ENCODE measurements at places on chromosomes 5 and 9. TPM values are rescaled to one million over a fixed set of nuclear protein-coding genes. Genes with fewer than 3 reads are reported as not detected.

DNA sequence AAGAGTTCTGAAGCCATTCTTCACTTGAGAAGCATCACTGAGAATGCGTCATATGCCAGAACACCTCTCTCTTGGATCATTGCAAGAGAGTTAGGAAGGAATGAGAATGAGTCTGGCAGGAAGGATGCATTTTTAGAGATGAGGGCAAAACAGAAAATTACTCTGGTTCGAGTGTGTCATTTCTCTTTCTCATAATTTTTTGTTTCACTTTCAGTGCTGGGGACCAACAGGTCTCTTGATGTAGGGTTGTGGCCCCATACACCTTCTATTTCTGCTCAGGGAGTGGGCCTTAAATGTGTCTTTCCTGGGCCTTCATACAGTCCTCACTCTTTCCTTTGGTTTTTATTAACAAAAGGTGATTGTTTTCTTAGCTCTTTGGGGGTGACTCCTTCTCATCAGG, 302.4 kb downstream of the NR3C1 start:
- no peak overlapping the region for H3K4me3 ChIP-seq
- DNase-seq: no peak
- peaks cover 8% of the 10 kb centered on the region for H3K4me1 ChIP-seq
- H3K27me3 ChIP-seq: no peaks in the 10 kb centered on the region

GRCh38 chr5:173831196-173831914, 56.8 kb upstream of the CPEB4 start:
- no peaks in the 10 kb centered on the region for H3K27me3 ChIP-seq
- H3K4me3 ChIP-seq: no peak overlapping the region
- DNase-seq: no peak
- H3K36me3 ChIP-seq: no peaks in the 10 kb centered on the region
- H3K27ac ChIP-seq: no peak overlapping the region

DNA sequence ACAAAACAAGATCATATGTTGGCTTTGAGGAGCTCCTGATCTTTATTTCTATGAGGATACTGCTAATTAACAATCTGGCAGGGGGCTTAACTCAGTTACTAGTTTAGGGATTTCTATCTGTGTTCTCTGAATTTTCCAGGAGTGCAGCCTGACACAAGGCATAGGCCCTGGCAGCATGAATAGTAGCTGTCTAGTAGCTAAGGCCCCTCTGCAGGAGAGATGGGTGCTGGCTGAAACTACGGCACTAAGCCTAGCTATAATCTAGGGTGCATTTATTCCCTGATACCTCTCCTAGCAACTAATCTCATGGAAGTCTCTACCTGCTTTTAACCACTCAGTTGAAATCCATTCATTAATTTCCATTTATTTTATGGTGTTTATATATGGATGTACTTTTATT, 268.2 kb downstream of the TMEM232 start:
- DNase-seq: no peak
- H3K4me1 ChIP-seq: peaks cover 7% of the 10 kb centered on the region
- no peaks in the 10 kb centered on the region for H3K36me3 ChIP-seq
- no peak overlapping the region for H3K4me3 ChIP-seq
- H3K27me3 ChIP-seq: no peaks in the 10 kb centered on the region

GRCh38 chr9:126379661-126380360, 53.2 kb downstream of the MVB12B start:
- no peak overlapping the region for H3K27ac ChIP-seq
- DNase-seq: peak; percentile 62
- no peaks in the 10 kb centered on the region for H3K27me3 ChIP-seq
- no peak overlapping the region for H3K4me3 ChIP-seq
- H3K36me3 ChIP-seq: no peaks in the 10 kb centered on the region

DNA sequence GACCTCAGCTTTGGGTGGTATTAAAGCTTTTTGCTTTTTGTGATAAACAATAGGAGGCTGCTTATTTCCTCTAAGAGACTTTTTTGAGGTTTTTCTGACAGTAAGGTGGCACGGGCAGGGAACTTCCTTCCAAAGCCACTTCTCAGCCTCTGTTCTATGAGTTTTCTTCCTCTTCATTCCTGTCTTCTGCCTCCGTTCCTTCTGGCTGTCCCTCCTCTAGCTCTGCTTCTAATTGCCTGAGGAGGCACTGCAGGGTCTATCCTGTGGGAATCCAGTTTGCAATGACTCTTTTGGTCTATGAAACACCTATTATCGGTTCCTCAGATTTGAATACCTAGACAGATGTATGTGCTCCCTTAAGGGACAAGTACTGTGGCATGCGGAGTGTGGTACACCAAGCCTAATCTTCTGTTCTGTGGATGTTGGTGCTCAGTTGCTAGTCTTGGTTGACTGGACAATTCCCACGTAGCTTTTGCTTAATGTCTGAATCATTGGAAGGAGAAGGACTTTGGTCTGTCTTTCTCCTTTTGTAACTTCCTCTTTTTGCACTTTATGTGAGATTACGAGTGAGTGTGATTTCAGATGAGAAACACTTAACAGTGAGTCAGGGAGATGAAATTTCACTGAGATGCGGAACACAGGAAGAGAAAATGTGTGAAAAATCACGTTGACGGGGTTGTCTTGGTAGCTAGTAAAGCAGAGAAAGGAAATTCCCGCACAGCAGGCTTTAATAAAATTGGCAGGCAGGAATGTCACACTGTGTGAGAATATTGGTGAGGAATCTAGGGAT, 305.2 kb downstream of the EFNA5 start:
- no peak overlapping the region for H3K27ac ChIP-seq
- no peaks in the 10 kb centered on the region for H3K36me3 ChIP-seq

GRCh38 chr5:175288048-175288621, 155.8 kb downstream of the DRD1 start:
- no peaks in the 10 kb centered on the region for H3K4me1 ChIP-seq
- no peak overlapping the region for H3K27ac ChIP-seq
- no peaks in the 10 kb centered on the region for H3K27me3 ChIP-seq
- peak; percentile 43 for DNase-seq

DNA sequence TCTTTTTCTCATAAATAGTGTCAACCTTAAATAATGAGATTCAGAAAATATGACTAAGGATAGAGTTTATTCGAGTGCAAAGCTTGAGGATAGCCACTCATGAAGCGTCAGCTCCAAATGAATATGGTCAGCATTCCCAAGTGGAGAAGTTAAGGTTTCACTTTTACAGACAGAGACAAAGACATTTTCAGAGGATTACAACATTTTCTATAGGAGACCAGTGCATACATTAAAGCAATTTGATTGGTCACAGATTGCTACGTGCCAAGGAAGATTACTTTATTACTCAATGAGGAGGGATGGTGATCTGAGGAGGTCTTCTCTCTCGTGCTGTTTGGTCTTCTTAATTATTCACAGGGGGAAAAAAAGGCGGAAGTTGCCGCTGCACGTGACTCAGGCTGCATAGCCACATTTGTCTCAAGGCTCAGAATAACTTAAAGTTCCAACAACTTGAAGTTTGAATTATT, 60.1 kb upstream of the SPATA31C2 start:
- peaks cover 23% of the 10 kb centered on the region for H3K4me1 ChIP-seq
- no peaks in the 10 kb centered on the region for H3K36me3 ChIP-seq
- DNase-seq: peak; percentile 81
- peak overlapping the region; percentile 78 for H3K4me3 ChIP-seq
- H3K27ac ChIP-seq: peak overlapping the region; percentile 87

CDH6 gene
- 7.2 TPM for total RNA-seq

PCDHGB2 gene
- 2.5 TPM for total RNA-seq

SWI5 gene
- 32.8 TPM for total RNA-seq

PCDHGB3 gene
- total RNA-seq: 2.8 TPM

Measured in GM23248 (cell line).